M059J (cell line): ENCODE measurements at places on chromosomes 3 and 15. TPM values are rescaled to one million over a fixed set of nuclear protein-coding genes. Genes with fewer than 3 reads are reported as not detected.

- DNase-seq = no peak
These were observed 6.4 kb upstream of the SNUPN start for GRCh38 chr15:75631935-75632334.

GRCh38 chr3:64773137-64773536 is 85.3 kb upstream of the ADAMTS9 start:
- no peak for DNase-seq

GRCh38 chr15:94893091-94893490 is 661.7 kb downstream of the MCTP2 start:
- no peak for DNase-seq

DNA sequence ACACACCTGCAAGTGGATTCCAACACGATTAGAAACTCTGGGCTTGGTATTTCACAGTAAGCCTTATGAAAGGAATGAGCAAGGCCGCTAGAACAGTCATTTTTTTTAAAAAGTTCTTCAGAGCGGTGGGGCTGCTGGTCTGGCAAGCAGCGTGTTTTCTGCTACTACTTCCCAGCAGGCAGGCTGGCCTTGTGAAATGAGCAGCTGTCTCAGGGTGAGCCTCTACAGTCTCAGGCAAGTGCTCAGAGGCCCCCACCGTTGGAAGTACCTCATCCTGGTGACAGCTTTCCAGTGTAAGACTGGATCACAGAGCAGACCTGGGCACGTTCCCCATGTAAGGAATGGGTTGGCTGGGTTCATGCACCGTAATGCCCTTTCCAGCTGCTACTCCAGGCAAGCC is 119.2 kb downstream of the LRIG1 start:
- no peak for DNase-seq

GRCh38 chr3:42982645-42983412 is 3.7 kb downstream of the GASK1A start:
- no peak for DNase-seq

ZNF860 gene
- 0.25 TPM in 1 of 2 replicates, not detected in the other for total RNA-seq

- DNase-seq = no peak
These were observed 59.4 kb downstream of the MCTP2 start for GRCh38 chr15:94290730-94291129.

- DNase-seq = no peak
These were observed 14.9 kb upstream of the GP9 start for GRCh38 chr3:129045675-129046036.

- DNase-seq = no peak
These were observed 16.2 kb downstream of the SLC6A6 start for GRCh38 chr3:14418296-14419250.

- peak; percentile 97 for DNase-seq
These were observed 14.1 kb downstream of the SLCO3A1 start for GRCh38 chr15:91867581-91868026.

DNA sequence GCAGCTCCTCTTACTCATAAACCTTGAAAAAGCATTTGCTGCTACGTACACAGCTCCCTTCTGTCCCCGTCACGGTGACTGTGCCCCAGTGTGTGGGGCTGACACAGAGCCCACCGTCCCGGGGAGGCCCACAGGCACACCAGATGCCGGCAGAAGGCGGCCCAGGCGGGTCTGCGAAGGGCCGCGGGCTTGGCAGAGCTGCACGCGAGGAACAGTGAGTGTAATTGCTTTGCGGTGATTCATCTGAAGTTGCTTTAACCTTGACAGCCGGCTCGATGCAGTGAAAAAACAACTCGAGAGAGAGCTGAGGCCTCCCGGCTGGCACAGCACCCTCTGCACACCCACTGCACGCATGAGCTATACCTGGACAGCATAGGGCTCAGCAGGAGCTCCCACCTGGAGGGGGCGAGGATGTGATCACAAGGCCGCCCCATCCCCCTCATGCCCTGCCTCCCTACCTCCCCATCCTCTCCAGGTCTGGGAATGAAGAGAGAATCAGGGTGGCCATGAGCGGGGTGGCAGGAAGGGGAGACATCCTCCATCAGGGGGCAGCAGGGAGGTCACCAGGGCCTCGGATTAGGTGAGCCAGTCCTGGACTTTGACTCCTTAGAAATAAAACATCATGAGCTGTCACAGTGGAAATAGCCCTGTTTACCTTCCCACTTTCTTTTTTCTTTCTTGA is 172.7 kb downstream of the MEGF11 start:
- DNase-seq = peak; percentile 76

GPR87 gene
- total RNA-seq = 0.66 and 0.74 TPM in 2 replicates

DNA sequence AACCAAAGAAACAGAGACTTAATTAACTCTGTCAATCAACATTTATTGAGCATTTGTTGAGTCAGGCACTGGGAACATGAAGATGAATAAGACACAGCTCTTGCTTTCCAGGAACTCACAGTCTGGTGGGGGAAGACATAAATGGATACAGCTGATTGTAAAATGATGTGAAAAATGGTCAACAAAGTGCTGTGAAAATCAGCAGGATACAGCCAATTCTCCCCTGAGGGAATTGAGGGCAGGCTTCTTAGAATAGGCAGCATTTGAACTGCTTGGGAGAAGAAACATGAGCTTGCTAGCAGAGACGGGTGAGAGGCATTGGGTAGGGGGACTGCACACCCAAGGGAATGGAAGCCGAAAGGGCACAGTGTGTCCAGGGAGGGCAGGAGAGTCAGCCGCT is 41.1 kb downstream of the MFSD1 start:
- DNase-seq = no peak

- no peak for DNase-seq
These were observed 42.9 kb downstream of the RAB11A start for GRCh38 chr15:65912235-65912634.

- DNase-seq = no peak
These were observed 63.5 kb downstream of the FNDC3B start for GRCh38 chr3:172102883-172103310.

LRRK1 gene
- total RNA-seq = 0.20 and 1.7 TPM in 2 replicates

OR5H15 gene
- not detected in 2 replicates for total RNA-seq

CA12 gene
- 6.1 and 6.9 TPM in 2 replicates for total RNA-seq

GOLGA8M gene
- total RNA-seq = not detected in 2 replicates

DTWD1 gene
- 28.2 and 34.3 TPM in 2 replicates for total RNA-seq

HTD2 gene
- 10.4 and 10.6 TPM in 2 replicates for total RNA-seq

DNA sequence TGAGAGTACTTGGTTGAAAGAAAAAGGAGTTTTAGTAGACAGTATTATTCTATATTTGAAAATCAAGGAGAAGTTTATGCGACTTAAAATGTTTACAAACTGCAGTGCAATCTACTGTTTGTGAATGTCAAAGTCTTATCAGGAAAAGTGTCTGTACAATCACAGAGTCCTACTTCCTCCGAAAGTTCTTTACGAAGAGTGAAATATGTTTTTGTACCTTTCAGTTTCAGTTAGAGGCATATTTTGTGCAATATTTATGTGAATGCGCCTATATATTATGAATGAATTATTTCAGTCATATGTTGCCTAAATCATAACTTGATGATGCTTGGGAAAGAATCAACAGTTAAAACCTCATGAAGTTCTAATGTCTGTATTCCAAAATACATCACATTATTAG is 31.5 kb downstream of the NGRN start:
- DNase-seq = no peak

DNA sequence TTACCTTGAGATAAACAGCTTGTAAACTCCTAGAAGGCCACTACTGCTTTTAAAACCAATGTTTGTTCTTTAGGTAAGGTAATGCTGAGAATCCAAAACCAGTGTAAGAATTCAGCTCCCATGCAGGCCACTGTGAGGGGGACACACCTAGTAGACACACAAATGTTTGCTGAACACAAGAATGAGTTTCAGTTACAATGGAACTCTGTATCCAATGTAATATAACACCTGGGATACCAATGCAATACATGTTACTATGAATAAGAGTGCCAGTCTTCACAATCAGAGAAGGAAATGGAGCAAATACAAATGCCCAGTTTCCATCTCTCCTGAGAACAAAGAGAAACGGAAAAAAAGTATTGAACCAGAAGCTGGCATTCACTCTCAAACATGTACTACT is 65.9 kb downstream of the IGF2BP2 start:
- no peak for DNase-seq

- no peak for DNase-seq
These were observed 23.3 kb upstream of the LIMD1 start for GRCh38 chr3:45571216-45571615.

DNA sequence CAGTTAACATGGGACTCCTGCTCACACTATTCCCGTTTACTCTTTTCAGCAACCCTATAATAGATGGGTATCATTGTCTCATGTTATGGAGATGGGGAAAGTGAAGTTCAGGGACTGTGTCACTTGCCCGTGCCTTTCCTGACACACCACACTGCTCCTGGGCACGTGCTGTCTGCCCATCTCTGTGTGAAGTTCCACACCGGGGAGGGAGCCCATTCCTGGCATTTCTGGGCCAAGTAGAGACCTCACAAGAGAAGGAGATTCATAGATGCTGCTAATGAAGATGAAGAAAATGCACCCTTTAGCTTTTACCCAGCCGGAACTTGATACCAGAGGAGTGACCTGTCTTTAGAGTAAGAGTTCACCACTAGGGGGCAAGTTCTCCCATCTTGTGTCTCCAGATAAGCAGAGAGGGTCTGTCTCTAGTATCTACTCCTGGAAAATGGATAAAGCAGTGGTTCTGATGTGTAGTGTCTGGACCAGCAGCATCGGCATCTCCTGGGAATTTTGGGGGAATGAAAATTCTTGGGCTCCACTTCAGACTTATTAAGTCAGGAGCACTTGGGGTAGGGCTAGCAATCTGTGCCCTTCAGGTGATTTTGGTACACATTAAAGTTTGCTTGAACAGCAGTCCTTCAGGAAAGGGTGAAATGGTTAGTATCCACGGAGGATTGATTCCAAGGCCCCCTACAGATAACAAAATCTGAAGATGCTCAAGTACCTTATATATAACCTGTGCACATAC is 2.0 kb upstream of the TOPBP1 start:
- peak; percentile 74 for DNase-seq

DNA sequence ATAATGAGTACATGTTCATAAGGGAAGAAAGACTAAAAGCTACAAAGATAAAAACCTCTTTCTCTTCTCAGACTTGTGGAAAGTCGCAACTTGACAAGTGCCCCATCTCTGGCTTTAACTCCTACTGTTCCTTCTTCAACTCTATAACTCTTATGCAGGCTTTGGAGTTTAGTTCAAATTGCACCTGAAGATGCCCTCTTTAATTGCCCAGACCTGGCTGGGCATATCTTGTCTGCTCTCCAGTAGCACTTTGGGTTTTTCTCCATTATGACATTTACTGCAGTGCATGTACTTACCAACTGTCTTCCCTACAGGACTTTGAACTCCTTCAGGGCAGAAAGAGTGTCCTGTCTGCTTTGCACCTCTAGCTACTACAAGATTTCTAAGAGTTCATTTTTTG is 32.4 kb downstream of the DGKG start:
- no peak for DNase-seq

DAPK2 gene
- 7.3 and 8.0 TPM in 2 replicates for total RNA-seq

POLQ gene
- total RNA-seq = 11.7 and 16.9 TPM in 2 replicates

DNA sequence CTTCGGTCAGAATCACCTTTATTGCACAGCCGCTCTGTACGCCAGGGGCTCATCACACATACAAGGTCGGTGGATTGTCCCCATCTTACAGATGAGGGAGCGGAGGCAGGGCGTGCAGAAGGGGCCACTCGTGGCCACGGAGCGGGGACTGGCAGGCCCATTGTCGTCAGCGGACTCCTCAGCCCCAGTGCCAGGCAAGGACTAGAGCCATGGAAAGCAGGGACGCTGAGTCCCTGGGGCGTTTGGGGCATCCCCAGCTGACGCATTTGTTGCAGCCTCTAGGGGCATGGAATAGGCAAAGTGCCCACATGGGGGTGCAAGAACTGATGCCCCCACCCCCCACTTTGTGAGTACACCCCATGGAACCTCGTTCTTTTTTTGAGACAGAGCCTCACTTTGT is 29.8 kb upstream of the FURIN start:
- no peak for DNase-seq

CTXN2 gene
- 0.20 TPM in 1 of 2 replicates, not detected in the other for total RNA-seq

TLR9 gene
- total RNA-seq = not detected in 2 replicates

DNA sequence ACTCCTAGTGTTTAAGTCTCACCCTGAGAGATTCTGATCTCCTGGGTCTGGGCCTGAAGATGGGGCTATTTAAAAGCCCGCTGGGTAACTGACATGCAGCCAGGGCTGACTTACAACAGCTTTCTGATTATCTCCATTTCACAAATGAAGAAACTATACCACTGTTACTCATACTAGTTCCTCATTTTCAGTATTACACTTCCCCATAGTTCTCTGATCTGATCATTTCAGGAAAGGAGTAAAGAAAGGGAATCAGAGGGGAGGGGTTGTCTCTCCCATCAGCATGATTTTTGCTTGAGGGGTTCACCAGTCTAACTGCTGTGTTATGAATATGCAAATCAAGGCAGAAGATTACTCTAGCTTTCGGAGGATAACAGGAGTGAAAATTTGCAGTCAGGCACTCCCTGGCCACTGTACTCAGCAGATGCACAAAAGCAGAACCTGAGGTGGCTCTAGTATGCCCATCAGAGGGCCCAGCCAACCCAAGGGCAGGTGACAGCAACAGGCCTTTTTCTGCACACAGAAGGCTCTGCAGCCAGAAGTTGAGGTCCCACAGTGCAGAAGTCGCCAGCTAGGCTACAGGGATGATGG is 59.4 kb downstream of the DAPK2 start:
- DNase-seq = no peak

DNA sequence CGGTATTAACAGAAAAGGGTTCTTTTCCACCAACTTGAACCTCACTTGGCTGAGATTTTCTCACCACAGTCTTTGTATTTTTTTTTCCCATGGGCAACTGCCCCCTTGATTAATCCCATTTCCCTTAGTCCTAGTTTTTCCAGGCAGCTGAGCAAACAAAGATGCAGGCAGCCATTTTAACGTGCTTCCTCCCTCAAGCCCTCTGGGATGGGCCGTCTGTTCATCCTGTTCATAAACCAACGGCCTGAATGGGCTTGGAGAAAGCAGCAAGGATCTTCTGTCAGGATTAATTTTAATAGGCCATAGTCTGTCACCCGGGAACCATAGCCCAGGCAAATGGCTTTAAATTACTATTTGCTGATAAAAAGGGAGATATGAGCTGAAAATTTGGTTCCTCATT is 10.4 kb upstream of the POLR2M start:
- no peak for DNase-seq

DNA sequence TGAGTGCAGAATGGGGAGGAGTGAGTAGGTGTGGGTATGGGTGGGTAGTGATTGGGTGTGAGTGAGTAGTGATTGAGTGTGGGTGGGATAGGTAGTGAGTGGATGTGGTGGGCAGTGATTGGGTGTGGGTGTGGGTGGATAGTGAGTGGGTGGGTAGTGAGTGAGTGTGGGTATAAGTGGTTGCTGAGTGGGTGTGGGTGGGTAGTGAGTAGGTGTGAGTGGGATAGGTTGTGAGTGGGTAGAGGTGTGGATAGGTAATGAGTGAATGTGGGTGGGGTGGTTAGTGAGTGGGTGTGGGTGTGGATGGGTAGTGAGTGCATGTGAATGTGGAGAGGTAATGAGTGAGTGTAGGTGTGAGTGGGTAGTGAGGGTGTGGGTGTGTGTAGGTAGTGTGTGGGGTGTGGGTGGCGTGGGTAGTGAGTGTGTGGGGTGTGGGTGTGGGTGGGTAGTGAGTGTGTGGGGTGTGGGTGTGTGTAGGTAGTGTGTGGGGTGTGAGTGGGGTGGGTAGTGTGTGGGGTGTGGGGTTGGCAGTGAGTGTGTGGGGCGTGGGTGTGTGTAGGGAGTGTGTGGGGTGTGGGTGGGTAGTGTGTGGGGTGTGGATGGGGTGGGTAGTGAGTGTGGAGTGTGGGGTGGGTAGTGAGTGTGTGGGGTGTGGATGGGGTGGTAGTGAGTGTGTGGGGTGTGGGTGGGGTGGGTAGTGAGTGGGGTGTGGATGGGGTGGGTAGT is 5.3 kb downstream of the MINAR1 start:
- DNase-seq = no peak

ADAMTS9 gene
- 0.15 TPM in 2 replicates for total RNA-seq

GRCh38 chr3:182325213-182325950 is 467.9 kb upstream of the ATP11B start:
- DNase-seq = peak; percentile 81
